ENCODE measurements at places on chromosomes 3 and 15.

DNA sequence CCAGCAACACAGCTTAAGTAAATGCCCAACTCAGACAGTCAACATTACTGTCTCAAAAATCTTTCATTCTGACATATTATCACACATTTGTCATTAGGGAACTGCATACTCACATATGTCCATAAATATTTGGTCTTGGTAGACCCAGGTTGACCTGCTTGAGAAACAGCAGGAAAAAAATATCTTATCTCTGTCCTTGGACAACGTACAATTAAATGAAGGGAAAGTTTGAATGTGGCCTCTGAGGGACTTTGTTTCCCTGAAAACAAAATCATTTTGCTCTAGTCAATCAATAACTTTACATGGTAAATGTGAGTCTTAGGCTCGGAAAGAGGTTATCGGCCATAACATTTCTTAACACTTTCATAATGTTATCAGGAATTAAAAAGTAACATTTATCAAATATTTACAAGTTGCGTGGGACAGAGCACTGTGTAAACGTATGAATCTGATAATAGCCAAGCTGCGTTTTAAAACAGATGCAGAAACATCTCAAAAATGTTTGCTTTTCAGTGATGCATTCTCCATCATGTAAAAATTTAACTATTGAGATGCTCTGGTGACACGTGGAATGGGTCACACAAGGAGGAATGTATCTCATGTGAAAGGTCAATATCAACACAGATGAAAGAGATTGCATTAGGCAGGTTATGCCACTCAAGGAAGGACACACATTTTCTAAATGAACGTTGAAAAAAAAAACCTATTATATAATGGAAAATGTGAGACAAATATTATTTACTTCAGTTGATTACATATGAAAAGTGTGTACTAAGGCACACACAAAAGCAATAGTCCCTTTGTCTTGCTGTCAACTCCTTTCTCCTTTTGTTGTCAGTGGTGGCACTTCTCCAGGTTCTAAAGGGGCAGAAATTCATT is 304.4 kb downstream of the WDR72 start:
- no peak for DNase-seq

DNA sequence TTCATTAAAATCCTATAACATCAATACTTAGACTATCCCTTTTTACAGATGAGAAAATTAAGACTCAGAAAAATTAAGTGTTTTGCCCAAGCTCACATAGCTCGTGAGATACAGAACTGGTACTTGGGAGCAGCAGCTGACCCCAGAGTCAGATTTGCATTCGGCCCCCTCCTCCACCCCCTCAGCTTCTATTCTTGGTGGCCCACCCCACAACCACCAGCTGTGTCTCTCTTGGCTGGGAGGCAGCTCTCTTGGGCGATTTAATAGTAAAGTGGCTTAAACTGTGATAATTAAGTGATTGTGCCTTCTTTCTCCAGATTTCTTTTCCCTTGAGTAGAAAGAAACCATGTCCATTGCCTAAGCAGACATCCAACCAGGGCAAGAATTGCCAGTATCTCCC is 203.6 kb upstream of the PDZRN3 start:
- no peak for DNase-seq

DNA sequence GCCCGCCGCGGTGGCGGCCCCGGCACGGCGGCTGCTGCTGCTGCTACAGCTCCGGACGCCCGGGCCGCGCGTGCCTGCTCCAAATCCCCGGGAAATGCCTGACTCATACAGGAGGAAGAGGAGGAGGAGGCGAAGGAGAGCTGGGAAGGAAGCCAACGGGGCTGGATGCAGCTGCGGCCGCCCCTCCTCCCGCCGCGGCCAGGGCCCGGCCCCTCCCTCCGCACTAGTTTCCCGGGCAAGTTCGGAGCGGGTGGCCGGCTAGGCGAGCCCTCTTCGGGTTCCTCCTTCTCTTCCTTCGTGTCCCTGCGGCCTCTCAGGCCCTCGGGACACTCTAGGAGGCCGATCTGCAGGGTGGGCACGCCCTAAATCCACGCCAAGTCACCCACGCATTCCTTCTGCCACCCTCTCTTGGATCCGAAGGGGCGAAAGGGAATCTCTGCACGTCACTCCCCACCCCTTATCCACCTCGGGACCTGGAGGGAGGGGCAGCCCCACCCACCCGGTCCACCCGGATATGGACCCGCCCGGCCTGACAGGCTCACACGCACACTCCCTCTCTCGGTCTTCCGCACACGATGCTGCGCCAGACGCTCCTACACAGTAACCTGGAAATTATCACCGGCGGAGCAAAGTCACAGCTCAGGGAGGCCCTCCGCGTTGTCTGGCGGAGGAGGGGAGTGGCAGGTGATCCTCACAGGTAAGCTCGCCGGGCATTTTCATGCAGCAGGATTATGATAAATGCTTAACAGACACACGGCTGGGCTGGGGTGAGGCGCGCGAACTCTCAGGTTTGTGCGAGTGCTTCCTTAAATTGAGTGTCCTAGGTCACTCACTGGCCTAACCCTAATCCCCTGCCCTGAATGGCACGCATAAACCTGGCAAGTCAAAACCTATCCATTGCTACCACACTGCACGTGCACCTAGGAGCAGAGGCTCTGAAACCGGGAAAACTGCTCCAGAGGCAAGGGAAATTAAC is at the start of the genes OSBPL10 and ZNF860:
TSS of gene OSBPL10 (minus strand) at position 57 of the 976 bp plus-strand sequence. CDS start 83 bp downstream, outside the sequence.
TSS of gene ZNF860 (plus strand) at position 545 of the 976 bp plus-strand sequence. CDS start 7,330 bp downstream, outside the sequence.
- peak; percentile 15 for DNase-seq

- no peak for DNase-seq
Observed at GRCh38 chr3:184486614-184487013, 75.0 kb upstream of the EPHB3 start.

Measured in stimulated activated CD4-positive, alpha-beta T cell treated with anti-CD3 and anti-CD28 coated beads, TNF-alpha, amount 100 ng/mL, for 48 hours (primary cell).